ENCODE measurements at places on chromosomes 4 and X.

DNA sequence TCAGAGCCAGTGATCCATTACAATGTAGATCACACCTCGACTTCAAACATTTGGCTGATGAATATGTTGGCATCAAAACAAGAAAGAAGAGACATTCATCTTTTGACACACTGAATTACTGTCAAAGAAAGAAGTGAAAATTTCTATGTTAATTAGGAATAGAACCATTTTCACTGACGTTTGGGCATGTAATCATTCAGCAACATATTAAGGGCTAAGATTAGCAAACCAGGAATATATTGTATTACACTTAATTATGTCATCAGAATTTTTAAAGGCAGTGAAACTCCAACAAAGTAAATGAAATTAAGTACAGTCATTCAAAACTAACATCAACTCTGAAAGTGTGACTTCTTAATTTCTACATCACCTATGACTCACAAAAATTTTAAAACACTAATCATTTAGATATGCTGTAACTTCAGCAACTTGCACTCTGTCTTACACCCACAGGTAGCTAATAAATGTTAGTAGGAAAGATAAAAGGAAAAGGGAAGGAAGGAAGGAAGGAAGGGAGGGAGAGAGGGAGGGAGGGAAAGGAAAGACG is 1.4 kb upstream of the SMR3A start:
- no peak for DNase-seq

DNA sequence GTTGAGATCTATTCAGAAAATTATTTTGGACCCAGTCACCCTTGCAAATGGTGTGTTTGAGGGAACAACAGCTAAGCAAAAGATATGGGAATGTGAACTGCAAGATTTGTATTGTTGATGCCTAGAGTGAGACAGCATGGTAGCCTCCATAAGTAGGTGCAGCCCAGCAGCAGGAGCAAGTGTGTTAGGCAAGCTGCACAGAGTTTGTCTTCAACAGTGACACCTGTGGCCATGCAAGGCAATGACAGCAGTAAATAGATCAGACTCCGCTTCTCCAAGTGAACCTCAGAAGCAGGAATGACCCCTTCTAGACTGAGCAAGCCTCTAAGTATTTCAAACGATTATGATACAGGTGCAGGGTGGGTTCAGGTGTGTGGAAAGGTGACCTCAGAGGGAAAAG is 133.4 kb upstream of the MSX1 start:
- DNase-seq: no peak

- no peak for DNase-seq
Measured at GRCh38 chr4:181562399-181562798, 680.8 kb upstream of the TENM3 start.

- DNase-seq: no peak
Measured at GRCh38 chr4:182928061-182928460, 10.9 kb upstream of the DCTD start.

GRCh38 chrX:41452565-41453356 is 5.6 kb downstream of the NYX start:
- DNase-seq: peak; percentile 50

DNA sequence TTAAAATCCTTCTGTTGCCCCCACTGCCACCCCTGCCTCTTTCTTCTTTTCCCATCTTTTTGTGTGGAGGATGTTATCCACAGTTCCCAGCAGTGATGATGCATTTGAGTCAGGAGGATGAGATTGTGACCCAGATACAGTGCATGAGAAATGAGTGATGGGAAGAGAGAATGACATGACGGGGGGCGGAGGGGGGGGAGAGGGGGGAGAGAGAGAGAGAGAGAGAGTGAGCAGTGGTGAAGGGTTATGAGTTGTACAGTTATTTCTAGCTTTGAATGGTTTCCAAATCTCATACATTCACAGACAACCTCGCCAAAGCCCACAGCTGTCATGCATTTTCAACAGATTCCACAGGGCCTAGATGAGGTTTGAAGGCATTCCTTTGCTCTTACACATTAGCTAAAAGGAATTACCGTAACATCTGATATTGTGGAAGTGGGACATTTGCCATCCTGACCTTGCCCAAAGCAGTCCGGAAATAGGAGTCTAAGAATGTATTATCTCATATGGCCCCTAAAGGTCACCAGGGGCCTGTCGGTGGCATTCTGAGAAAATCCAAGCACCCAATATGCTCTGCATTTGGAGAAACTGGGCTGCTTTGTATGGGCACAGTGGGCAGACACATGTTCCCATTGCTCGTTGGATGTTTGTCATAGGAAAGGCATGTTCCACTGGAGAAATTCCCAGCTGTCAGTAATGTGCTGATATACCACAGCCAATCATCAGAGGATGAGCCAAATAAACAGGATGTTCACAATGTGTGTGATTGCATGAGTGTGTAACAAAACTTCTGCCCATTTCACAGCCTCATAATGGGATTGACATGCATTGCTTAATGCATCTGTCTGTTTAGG is 435.8 kb downstream of the SPRY1 start:
- DNase-seq: peak; percentile 80

GRCh38 chr4:142405695-142406498 is 440.2 kb downstream of the INPP4B start:
- no peak for DNase-seq

- no peak for DNase-seq
Measured at GRCh38 chr4:149176039-149176438, 639.6 kb downstream of the IQCM start.

GRCh38 chr4:168800926-168801325 is 209.1 kb downstream of the CBR4 start:
- DNase-seq: no peak

DNA sequence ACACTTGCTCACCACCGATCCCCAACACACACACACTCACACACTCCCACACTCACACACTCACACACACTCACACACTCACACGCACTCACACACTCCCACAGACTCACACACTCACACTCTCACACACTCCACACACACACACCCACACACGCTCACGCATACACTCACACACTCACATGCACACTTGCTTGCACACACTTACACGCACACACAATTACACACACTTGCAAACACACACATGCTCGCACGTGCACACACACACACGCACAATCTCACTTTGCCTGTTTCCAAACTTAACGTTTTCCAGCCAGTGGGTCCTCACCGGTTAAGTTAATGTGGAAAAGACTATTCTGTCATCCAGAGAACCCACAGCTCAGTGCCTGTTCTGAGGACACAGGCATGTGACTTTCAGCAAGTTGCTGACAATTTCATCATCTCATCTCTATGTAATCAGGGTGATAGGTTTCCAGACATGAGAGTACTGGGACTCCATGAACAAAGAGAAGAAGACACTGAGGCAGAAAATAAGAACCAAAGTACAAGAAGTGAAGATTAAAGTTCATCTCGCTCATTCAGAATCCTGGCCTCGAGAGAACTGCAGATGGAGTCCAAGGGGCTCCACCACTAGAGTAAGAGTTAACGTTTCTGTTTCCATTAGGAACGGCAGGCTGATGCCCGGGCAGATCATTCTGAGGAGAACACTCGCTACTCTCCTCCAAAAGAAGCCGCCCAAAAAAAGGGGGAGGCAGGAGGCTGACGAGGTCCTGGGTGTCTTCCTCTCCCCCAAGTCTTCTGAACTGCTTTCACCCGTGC is 153.2 kb upstream of the FRG1 start:
- peak; percentile 44 for DNase-seq

DNA sequence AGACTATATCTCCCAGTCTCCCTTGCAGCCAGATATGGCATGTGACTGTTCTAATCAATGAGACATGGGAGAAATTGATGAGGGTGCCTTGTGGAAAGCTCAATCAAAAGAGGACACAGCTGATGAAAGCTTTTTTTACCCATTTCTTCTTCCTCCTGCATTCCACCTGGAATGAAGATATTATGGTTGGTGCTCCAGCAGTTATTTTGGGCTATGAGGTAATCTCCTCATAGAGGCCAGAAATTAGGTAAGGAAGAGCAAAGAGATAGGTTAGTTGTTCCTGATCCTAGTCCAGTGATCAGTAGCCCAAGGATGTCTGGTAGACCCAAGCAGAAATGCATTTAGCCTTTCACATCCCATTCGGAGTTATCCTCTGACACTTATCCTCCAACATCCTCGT is 16.8 kb upstream of the KIAA0232 start:
- DNase-seq: no peak

Data from GM03348 (cell line).